Lung microvascular endothelial cell (primary cell): ENCODE measurements at places on chromosomes 6 and 20. TPM values are rescaled to one million over a fixed set of nuclear protein-coding genes. Genes with fewer than 3 reads are reported as not detected.

The MEI4 gene
- total RNA-seq, result not detected in 2 replicates

The MUC21 gene
- not detected in 2 replicates for total RNA-seq

The PRICKLE4 gene
- total RNA-seq, result 5.2 and 6.7 TPM in 2 replicates

The GPR63 gene
- under 0.01 TPM in 2 replicates for total RNA-seq

The THEMIS gene
- total RNA-seq, result not detected in 2 replicates

The WTAP gene
- 59.1 and 81.7 TPM in 2 replicates for total RNA-seq

The NFYA gene
- total RNA-seq, result 10.7 and 10.9 TPM in 2 replicates

The RIPOR3 gene
- total RNA-seq, result 0.20 TPM in 1 of 2 replicates, not detected in the other

The BACH2 gene
- total RNA-seq, result 2.8 TPM in 2 replicates

The HCRTR2 gene
- not detected in 2 replicates for total RNA-seq

GRCh38 chr6:9647071-9647445, 767.8 kb downstream of the TFAP2A start:
- no peak for DNase-seq

DNA sequence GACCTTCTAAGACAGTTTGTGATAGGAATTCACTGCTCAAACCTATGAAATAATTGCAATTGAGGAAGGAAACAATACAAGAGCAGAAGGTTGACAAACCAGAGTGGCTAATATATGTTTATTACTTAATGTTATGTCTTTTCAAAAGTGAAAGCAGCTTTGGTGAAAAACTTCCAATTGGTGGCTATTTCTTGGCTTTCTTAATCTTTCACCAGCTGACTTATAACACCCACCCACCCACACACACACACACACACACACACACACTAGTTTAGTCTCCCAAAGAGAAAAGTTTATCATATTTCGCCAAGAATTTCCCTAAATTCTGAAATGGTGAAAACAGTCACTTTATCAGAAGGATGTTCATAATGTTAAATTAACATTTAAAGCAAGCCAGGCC, 583.5 kb downstream of the EYS start:
- no peak for DNase-seq

GRCh38 chr6:25883991-25884390, 9.9 kb upstream of the SLC17A3 start:
- no peak for DNase-seq

DNA sequence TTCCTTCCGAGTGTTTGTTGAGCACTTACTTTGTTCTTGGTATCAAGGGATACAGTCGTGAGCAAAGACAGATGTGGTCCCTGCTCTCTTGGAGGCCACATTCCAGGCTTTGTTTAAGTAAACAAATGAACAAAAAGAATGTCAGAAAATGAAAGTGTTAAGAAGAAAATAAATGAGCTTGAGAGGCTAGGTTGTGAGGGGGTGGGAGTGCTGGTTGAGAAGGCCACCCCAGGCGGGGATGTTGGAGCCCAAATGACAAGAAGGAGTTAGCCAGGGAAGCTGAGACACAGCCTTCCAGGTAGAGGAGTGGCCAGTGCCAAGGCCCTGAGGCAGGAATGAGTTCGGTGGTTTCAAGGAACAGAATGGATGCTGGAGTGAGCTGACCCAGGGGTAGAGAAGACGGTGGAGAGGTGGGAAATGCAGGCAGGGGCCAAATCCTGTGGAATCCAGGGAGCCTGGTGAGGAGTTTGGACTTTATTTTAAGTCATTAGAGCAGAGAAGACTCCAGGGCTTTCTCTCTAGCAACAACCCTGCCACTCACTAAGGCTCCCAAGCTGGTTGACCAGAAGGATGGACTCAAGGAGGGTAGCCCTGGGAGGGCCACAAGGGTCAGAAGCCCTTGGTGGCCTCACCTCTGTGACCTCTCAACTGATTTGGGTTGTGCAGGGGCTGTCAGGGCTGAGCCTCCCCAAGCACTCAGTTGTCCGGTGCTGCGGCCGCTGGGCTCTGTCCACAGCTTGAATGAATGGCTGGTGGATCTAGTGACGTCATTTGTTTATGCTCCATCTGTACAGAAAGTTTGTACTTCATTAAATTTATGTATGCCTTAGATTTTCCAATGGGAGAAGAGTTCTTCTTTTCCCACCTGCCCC, 66.0 kb upstream of the STX16 start:
- peak; percentile 46 for DNase-seq

DNA sequence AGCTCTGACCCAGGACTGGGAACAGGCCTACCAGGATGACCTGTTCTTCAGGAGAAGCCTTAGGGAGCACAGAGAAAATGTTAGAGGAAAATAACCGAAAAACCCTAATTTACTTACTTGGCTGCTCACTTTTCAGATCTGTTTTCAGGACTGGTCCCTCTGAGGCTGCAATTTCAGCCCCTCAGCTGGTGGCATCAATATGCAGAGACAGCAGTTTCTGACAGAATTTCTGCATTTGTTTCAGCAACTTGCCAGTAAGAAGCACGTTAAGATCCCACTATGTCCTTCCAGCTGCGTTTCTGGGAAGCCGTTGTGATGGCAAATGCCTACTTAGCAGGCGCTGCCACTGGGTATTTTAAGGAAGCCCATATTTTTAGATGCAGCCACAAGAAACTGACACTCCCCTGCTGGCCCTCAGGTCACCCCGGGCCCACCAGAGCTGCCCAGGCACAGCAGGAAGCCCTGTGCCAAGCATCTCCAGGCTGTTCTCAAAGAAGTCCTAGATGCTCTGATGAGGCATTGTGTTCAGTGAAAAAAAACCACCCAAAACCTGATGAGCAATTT, 7.5 kb downstream of the YTHDF1 start:
- DNase-seq, result no peak

DNA sequence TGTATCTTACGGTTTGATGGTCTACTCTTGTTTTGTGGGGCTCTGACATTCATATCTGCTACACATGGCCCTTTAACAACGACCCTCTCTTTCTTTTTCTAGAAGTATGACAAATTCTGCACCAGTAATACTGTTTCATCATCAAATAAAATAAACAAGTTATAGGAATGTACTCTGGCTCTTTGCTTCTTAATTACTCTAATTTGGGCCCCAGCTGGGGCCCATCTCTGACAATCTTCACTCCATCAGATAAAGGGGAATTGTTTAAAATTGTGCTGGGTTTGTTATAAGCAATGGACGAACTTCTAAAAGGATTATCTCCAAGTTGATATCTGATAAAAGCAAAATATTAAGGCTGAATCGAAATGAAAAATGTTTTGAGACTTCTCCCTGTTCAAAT, 343.6 kb upstream of the JAG1 start:
- no peak for DNase-seq

DNA sequence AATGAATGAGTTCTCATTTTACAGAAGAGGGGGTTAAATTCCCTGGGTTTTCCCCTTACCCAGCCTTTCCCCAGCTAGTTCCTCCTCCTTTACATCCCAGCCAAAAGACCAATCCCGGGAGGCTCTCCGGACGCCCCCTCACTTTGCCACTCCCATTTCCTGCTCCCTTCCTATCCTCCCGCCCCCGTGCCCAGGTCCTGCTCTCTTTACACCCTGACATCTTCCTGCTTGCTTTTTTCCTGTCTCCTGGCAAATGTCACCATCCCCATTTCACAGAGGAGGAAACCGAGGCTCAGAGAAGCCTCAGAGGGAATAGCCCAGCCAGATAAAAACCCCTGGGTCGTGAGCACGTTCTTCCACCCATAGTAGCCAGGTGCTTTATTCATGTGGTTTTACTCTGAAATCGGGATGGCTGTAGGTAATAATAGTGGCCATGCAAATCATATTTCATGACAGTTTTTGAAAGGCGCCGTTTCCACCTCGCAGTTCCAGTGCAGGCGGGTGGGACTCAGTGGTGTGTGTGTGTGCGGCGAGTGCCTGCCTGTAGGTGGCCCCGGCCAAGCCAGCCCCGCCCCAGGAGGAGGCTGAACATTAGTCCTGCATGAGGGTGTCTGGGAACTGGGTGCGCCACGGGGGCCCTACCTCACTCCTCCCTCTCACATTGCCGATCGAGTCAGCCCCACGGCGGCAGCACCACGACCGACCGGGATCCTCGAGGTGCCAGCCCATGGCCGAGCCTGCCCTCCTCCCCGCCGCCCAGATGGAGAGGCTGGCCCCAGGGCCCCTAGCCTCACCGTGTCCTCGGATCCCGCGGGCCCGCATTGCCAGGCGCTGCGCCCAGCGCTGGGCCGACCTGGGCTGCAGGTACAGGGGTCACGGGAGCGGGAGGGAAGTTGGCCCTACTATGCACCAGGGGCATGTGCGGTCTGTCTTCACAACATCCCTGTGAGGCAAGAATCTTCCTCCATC, at the start of gene ARHGAP40:
TSS of gene ARHGAP40 (plus strand) at position 594 of the 969 bp plus-strand sequence.
- DNase-seq, result peak; percentile 30

DNA sequence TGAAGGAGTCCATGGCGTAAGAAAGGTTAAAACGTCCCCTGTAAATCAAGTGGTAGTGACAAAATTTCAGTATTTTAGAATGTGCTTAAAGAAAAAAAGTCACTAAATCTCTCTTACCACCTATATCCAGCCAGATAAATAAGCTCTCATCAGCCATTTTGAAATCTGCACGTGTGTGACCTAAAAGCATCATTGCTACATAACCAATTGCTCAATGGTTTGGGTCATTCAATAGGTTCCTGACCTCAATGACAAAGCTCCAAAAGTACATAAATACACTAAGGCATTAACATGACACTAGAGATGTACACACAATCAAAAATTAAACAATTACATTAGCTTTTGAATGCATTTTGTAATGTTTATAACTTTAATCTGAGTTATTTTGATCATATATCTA, 272.4 kb downstream of the GMDS start:
- no peak for DNase-seq

- DNase-seq, result no peak
These were observed 434.2 kb upstream of the CDH4 start for GRCh38 chr20:60817891-60818290.

DNA sequence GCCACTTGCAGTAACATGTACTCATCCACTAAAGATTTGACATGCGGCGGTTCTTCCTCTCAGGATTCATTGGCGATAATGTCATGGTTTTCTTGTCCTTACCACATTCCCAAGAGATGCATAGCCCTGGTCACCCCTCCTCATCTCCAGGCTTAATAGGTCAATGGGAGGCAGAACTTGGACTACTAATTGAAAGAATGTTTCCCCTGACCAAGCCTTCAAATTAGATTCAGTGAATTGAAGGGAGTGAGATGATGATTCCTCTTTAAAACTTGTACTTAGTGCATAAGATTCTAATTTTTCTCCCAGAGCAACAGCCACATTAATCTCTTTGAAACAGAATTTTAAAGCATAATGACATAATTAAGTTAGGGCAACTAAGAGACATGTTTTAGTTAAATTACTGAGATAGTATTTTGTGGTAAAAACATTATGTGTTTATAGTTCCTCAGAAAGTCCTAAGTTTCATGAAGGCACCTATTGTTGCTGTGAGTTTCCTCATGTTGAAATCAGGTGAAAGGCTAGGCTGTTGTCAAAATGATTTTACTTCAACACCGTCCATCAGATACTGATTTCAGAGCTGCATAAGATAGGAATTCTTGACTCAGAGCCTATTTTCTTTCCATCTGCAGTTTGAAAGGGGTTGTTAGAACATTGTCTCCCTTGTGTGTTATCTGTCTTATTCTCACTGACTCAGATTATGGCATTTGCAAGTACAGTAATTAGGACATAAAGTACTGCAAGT, 48.5 kb downstream of the STK4 start:
- no peak for DNase-seq

- no peak for DNase-seq
These were observed at the start of gene GABRR1 for GRCh38 chr6:89217299-89217910. GABRR1 (minus strand) TSS chr6:89217358; CDS start chr6:89217322, 36 bp downstream.

- no peak for DNase-seq
These were observed 472.1 kb upstream of the RNF217 start for GRCh38 chr6:124490122-124490521.

DNA sequence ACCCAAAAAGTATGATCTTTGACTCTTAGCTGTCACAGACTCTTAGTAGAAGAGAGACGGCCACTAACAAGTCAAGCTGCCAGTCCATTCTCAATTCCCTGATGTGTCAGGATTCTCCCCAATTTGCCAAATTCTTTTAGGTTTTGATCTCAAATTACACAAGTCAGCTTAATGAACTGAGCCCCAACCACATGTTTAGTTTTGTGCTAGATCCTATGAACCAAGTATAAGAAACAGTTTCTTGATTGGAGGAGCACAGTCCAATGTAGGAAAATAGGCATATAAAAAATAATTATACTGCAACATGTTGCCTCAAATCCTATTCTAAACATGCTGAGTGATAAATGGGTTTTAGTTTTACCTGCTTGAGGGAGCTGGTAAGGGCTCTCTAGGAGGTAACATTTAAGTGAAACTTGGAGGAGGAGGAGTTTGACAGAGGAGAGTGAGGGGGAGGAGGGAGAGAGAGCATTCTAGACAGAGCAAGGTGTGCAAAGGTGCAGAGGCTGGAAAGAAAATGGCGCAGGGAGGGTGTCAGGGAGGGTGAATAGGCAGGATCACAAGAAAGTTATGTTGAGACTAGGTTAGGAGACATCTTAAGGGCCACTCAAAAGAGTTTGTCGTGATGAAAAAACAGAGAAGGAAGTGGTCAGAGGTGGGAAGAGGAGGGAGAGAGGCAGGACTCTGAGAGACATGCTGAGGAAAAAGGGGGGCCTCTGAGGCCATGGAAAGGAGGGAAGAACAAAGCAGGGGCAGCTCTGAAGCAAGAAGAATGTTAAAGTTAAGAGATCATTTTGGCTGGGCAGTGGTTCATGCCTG, 22.8 kb upstream of the FAM83C start:
- DNase-seq, result no peak

DNA sequence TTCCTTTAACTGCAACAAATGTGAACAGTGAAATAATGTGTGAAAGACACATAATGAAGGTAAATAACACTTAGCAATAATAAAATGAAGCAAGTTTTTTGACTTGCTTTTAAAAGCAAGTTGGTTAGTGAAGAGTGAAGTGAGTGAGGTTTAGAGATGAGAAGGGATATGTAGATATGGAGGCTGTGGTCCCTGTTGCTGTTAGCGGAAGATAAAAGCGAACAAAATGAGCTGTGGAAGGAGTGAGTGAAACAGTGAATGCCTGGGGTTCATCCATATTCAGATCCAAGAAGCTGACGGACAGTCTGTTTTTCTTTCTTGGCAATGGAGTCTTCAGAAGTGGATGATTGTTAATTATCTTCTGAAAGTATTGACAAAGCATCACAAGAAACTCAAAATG, 23.5 kb downstream of the ZBTB9 start:
- DNase-seq, result no peak

GRCh38 chr6:155635416-155635815, 179.8 kb upstream of the NOX3 start:
- DNase-seq, result no peak

DNA sequence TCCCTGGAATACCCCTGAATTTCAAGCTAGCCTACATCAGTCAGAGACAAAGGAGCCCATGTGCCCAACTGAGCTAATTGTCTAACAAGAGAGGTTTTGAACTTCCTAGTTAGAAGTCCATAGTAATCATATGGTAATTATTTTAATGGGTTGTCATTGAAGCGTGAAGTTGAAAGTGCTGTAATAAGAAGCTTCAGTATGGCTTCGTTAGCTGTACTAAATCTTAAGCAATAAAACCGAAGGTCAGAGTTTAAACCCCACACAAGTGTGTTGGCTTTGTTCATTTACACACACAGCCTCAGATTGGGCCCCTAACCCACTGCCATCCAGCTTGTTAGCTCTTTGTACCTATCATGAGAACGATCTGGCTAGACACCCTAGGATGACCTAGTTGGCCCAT, 195.6 kb upstream of the RIN2 start:
- DNase-seq, result no peak

GRCh38 chr6:166809721-166810120, 146.6 kb downstream of the RNASET2 start:
- DNase-seq, result no peak

GRCh38 chr6:151870375-151870774, 62.9 kb downstream of the ESR1 start:
- no peak for DNase-seq

GRCh38 chr6:135576055-135576454, 78.5 kb upstream of the AHI1 start:
- no peak for DNase-seq

GRCh38 chr6:24252280-24252679, 105.6 kb downstream of the DCDC2 start:
- no peak for DNase-seq
